WTC11 (cell line): ENCODE measurements at places on chromosomes 4 and X.

DNA sequence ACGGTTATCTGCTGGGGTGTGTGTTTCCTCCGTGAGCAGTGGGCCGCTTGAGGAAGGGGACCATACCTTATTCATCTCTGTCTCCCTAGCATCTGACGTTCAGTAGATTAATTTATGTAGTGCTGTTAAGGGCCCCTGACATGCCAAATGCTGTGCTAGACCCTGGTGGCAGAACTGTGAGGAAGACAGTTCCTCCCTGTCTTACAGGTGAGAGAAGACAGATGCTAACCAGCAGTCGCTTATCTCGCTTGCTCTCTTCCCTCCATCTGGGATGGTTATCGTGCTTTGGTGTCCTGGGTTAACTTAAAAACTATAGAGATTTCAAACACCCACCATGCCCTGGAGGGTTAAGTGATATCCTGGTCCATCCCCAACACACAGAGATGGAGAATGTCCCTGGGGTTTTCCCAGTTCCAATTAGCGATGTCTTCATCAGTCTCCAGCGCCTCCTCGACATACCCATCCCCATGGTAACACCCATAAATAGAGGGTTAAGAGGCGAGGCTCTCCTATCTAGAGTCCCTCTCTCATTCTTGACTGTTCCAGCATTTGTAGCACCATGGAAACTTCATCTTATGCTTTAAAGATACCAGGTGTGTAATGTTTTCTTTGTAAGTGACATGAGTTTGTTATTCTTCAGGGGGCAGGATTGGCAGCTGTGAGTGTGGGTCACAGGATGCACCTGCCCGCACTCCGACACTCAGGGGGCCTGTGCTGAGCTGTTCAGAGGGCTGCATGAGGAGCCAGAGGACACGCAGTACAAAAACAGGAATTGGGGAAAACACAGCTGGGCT lies 135.2 kb downstream of the STK32B start:
- H3K4me3 ChIP-seq, result no peak overlapping the region
- peaks cover 12% of the 10 kb centered on the region for H3K4me1 ChIP-seq
- H3K36me3 ChIP-seq, result no peaks in the 10 kb centered on the region
- DNase-seq, result no peak

DNA sequence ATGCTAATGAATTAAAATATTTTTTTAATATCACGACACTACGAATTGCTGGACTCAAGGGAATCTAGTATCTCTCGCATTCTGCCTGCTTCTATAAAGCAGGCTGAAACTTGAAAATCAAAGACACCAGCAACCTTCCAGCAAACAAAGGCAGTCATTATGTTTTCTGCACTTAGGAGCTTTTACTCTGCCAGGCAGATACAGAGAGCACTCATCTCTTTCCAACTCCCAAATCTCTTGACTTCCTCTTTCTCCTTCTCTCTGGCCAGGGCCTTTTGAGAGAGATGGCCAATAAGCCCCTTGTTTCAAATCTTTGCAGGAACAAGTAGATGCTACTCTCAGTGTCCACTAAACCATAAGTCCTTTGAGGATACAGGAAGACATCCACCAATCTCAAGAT lies 95.2 kb upstream of the KLF3 start:
- H3K4me3 ChIP-seq, result no peak overlapping the region
- H3K36me3 ChIP-seq, result no peaks in the 10 kb centered on the region
- no peak for DNase-seq
- peaks cover 8% of the 10 kb centered on the region for H3K4me1 ChIP-seq
- no peaks in the 10 kb centered on the region for H3K27me3 ChIP-seq

GRCh38 chr4:88737307-88737941 lies 39.8 kb upstream of the NAP1L5 start:
- peak; percentile 20 for DNase-seq
- H3K36me3 ChIP-seq, result peaks cover 14% of the 10 kb centered on the region; the same call in 1 of the 2 replicates
- peak overlapping the region; percentile 43 for H3K27ac ChIP-seq
- peaks cover 32% of the 10 kb centered on the region for H3K4me1 ChIP-seq
- H3K4me3 ChIP-seq, result no peak overlapping the region

- no peak overlapping the region for H3K4me3 ChIP-seq
- no peaks in the 10 kb centered on the region; the same call in 1 of the 2 replicates for H3K27me3 ChIP-seq
- H3K36me3 ChIP-seq, result no peaks in the 10 kb centered on the region
- no peak overlapping the region for H3K27ac ChIP-seq
- H3K4me1 ChIP-seq, result no peaks in the 10 kb centered on the region
Observed at GRCh38 chr4:87882321-87882720, 49.6 kb downstream of the MEPE start.

DNA sequence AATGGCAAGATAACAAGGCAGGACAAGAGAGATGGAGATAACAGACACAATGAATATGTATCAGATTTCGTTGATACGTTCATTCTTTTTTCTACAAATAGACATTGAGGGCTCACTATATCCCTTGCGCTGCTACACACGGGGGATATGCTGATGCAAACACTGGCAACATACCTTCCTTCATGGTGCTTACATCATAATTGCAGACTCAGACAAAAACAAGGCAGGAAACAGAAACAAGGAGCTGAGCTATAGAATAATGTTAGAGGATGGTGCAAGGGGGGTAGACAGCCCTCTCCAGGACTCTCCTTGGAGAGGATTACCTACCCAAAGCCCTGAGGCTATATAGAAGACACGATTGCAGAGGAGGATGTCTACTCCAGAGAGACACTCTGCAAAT lies 1069.5 kb downstream of the DMD start:
- no peak overlapping the region for H3K4me3 ChIP-seq
- no peak overlapping the region for H3K27ac ChIP-seq
- no peaks in the 10 kb centered on the region for H3K4me1 ChIP-seq
- H3K27me3 ChIP-seq, result no peaks in the 10 kb centered on the region
- H3K36me3 ChIP-seq, result no peaks in the 10 kb centered on the region
- no peak for DNase-seq

DNA sequence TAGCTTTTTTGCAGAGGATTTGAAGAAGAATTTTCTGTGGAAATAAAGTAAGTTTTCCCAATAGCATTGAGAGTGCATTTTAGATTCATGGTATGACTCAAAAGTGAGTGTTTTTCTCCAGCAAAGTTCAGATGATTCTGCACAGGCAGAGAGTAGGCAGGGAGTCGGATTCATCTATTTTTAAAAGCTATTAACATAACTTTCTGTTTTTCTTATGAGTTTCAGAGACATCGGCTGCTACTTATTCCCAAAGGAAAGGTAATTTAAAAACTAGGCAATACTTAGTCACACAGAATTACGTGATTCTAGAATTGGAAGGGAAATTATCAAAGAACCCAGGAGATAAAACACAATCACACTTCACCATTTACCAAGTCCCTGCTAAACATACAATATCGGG lies 4.4 kb downstream of the CCDC110 start:
- H3K36me3 ChIP-seq, result no peaks in the 10 kb centered on the region
- no peak overlapping the region for H3K27ac ChIP-seq
- H3K27me3 ChIP-seq, result peaks cover 39% of the 10 kb centered on the region
- DNase-seq, result no peak
- no peak overlapping the region for H3K4me3 ChIP-seq

DNA sequence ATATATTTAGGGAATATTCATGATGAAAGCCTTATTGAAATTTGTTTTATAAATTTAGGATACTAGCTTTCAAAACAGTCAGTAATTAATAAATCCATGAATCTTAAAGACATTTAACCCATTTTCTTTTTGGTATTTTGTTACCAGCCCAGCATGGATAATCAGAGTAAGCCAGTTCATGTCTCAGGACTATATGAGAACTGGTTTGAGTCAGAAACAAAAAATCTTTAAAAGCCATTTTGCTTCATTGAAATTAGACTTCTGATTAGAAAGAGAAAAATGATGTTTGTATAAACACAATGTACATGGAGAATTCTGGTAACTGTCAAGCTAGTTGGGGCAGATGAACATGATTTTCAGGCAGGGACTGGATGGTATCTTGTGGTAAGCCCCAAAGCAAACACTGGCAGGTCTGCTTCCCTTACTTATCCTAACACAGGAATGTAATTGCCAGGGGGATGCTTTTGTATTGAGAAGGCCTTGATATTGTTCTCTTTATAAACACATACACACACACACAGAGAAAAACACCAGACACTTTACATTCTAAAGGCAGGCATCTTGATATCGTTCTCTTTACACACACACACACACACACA lies 9.4 kb downstream of the ARHGAP10 start:
- peaks cover 46% of the 10 kb centered on the region for H3K4me1 ChIP-seq
- DNase-seq, result no peak
- H3K27me3 ChIP-seq, result no peaks in the 10 kb centered on the region

DNA sequence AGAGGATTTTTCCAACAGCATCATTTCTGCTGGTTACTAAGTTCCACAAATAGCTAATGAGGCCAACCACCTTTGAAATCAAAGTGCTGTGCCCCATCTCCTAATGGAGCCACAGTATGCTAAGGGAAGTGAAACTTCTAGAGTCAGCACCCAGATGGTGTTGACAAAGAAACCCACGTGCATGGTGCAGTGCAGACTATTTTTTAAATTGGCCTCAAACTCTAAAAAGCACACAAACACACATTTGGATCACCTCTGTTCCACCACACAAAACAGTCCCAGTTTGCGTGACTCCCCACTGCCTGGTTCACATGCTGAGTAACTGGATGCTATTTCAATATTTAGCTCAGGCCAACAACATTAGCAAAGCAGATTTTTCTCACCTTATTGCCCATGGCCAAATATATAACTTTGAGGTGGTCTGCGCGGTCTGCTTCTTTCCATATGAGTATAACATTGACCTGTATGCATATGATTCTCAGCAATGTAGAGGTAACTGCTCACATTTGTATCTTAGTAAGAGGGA lies 69.9 kb downstream of the AMELX start:
- no peaks in the 10 kb centered on the region; the same call in 1 of the 2 replicates for H3K27me3 ChIP-seq
- H3K36me3 ChIP-seq, result no peaks in the 10 kb centered on the region
- no peak overlapping the region for H3K4me3 ChIP-seq
- H3K4me1 ChIP-seq, result no peaks in the 10 kb centered on the region
- no peak for DNase-seq
- H3K27ac ChIP-seq, result no peak overlapping the region

- peaks cover 10% of the 10 kb centered on the region for H3K4me1 ChIP-seq
- no peak for DNase-seq
- no peaks in the 10 kb centered on the region for H3K36me3 ChIP-seq
- H3K27me3 ChIP-seq, result no peaks in the 10 kb centered on the region
- no peak overlapping the region for H3K4me3 ChIP-seq
Observed at GRCh38 chr4:19832411-19832810, 419.3 kb upstream of the SLIT2 start.

GRCh38 chr4:95023110-95023509 lies 265.4 kb downstream of the BMPR1B start:
- H3K27ac ChIP-seq, result no peak overlapping the region
- H3K27me3 ChIP-seq, result no peaks in the 10 kb centered on the region
- H3K36me3 ChIP-seq, result no peaks in the 10 kb centered on the region
- H3K4me1 ChIP-seq, result peaks cover 4% of the 10 kb centered on the region; the same call in 1 of the 2 replicates

GRCh38 chrX:32421266-32421665 lies 790.1 kb downstream of the DMD start:
- H3K4me1 ChIP-seq, result no peaks in the 10 kb centered on the region
- H3K36me3 ChIP-seq, result no peaks in the 10 kb centered on the region
- H3K27me3 ChIP-seq, result no peaks in the 10 kb centered on the region
- H3K4me3 ChIP-seq, result no peak overlapping the region
- DNase-seq, result no peak

- H3K36me3 ChIP-seq, result no peaks in the 10 kb centered on the region
- peaks cover 13% of the 10 kb centered on the region for H3K4me1 ChIP-seq
- no peaks in the 10 kb centered on the region for H3K27me3 ChIP-seq
- no peak overlapping the region for H3K4me3 ChIP-seq
- no peak overlapping the region for H3K27ac ChIP-seq
Observed at GRCh38 chr4:158238575-158238974, 28.3 kb downstream of the TMEM144 start.

DNA sequence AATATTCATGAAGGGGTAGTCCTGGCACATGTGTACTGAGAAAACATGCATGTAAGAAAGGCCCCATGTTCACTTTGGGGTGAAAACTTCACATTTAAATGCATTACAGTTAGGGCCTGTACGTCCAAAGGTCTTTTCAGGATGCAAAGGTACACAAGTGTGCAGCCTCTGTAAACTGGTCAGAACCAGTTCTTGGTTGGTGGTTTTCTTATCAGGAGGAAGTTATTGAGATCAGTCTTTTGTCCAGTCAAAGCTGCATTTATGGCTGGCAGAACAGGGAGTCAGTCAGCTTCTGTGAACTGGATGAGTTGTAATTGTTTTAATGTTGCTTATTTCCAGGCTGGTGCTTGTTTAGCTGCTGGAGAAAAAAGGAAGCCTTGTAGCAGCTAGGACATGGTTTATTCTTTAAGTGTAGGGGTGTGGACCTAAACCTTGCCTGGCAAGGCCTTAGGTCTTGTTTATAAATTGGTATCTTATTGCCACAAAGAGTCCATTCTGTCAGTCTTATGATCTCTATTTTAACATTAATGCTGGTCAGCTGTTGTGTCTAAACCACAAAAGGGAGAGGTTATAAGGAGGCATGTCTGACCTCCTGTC lies 1906.6 kb upstream of the TENM3 start:
- no peak overlapping the region for H3K27ac ChIP-seq
- H3K36me3 ChIP-seq, result no peaks in the 10 kb centered on the region

DNA sequence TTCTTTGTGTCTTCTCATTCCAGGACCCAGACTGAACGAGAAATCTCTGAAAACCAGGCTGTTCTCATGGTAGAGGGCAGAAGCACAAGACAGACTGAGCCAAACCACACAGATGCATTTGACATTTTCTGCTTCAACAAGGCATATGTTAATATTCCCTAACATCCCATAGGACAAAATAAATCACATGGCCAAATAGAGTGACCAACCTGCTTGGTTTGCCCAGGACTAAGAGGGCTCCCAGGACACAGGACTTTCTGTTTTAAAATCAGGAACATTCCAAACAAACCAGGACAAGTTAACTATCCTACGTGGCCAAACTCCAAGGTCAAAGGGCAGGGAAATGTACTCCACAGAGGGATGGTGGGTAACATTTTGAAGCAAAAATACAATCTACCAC lies 11.7 kb downstream of the CTPS2 start:
- no peak for DNase-seq
- H3K27ac ChIP-seq, result no peak overlapping the region
- H3K27me3 ChIP-seq, result no peaks in the 10 kb centered on the region

DNA sequence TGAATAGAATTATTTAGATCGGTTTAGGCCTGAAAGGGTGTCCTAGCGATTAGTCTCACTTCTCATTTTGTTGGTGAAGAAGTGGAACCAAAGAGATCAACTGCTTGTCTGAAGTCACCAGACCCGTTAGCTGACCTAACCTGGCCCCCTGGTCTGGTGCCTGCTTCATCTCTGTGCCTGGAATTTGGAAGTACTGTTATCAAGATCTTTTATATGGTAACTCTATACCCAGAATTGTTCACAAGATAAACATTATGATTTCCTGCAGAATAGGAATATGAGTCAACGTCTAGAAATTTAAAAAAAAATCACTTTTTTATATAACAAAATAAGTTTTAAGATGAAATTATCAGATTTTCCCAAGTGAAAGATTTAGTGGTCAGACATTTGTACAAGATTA lies 37.2 kb downstream of the LRP2BP start:
- H3K27ac ChIP-seq, result no peak overlapping the region
- H3K36me3 ChIP-seq, result peaks cover 7% of the 10 kb centered on the region; the same call in 1 of the 2 replicates
- no peaks in the 10 kb centered on the region for H3K27me3 ChIP-seq
- H3K4me3 ChIP-seq, result no peak overlapping the region
- peaks cover 10% of the 10 kb centered on the region for H3K4me1 ChIP-seq

- no peaks in the 10 kb centered on the region for H3K4me1 ChIP-seq
- peaks cover 14% of the 10 kb centered on the region for H3K27me3 ChIP-seq
- DNase-seq, result peak; percentile 10
- no peak overlapping the region for H3K4me3 ChIP-seq
- H3K36me3 ChIP-seq, result peaks cover 9% of the 10 kb centered on the region
Observed at GRCh38 chr4:3285558-3286334, 7.1 kb upstream of the RGS12 start.

GRCh38 chrX:53048169-53049126 lies at the start of gene GPR173:
Gene GPR173, plus strand, starts transcription at chrX:53048789. Its CDS starts 27,833 bp downstream, at chrX:53076622.
- H3K4me3 ChIP-seq, result peak within 1 kb of the TSS; percentile 79
- H3K27ac ChIP-seq, result peak within 1 kb of the TSS; percentile 57; the same call in 1 of the 2 replicates
- H3K27me3 ChIP-seq, result no peaks in the 10 kb centered on the region

- H3K36me3 ChIP-seq, result no peaks in the 10 kb centered on the region
- H3K4me3 ChIP-seq, result no peak overlapping the region
- peaks cover 47% of the 10 kb centered on the region for H3K4me1 ChIP-seq
- peaks cover 4% of the 10 kb centered on the region; the same call in 1 of the 2 replicates for H3K27me3 ChIP-seq
Observed at GRCh38 chr4:186017801-186018200, 51.2 kb upstream of the TLR3 start.
